ENCODE measurements at places on chromosomes 6 and 20.

GRCh38 chr6:150201772-150202329 lies 59.0 kb downstream of the PPP1R14C start:
- peak; percentile 53 for DNase-seq

DNA sequence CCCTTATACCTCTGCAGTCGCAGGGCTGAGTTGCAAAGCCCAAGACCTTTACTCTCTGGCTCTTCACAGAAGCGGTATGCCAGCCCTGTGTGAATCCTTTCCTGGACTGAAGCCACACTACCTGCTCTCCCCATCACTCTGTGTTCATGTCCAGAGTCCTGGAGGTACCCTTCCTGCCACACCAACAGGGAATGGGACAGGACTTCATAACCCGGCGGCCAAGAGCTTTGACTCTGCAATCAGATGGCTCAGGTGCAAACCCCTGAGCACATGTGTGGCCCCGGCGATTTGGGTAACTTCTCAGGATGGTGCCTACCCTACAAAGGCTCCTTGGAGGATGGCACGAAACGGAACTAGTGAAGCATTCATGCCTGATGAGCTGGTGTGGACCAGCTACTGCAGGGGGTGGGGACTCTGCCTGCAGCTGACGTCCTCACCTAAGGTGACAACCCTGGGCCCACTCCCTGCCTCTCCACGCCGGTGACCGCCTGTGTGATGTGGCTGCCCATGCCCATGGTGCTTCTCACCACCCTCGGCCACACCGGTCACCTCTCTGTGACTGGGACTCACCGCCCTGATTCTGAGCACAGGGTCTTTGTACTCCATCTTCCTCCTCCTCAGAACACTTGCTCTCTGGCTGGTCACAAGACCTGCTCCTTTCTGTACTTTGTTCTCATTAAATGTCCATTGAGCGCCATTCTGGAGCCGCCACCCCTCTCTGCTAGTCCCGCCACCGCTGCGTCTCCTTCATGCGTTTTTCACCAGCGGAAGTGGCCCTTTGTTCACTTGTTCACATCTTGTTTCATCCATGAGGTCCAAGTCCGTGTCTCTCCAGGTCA lies 116.7 kb downstream of the SULF2 start:
- no peak for DNase-seq

- no peak for DNase-seq
Measured at GRCh38 chr6:111417181-111417585, 65.8 kb downstream of the REV3L start.

DNA sequence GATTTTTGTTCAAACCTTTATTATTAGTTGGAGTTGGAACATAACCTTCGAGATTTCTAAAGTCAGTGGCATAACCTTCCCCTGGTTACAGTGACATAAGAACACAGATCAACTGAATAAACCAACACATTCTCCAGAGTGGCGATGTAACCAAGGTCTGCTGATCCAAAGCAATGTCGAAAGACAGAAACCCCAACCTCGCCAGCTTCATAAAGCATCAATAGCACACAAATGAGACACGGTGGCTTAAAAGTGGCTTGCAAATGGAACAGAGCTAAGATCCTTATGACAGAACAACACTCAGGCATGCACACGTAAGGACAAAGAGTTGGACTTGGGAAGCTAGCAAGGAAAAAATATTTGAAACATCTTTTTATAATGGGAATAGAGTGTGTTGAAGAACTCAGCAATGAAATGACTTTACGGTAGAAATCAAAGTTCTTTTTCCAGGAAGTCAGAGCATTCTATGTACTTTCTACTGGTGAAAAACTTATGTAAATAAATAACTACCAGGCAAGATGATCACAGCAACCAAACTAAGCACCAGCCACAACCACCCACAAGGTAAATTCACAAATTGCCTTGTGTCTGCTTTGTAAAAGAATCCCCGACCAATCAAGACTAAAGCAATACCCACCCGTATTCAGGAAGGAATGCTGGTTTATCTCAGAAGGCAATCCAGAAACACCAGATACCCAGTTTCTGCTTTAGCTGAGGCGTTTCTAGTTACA lies 61.0 kb upstream of the NHSL1 start:
- no peak for DNase-seq

DNA sequence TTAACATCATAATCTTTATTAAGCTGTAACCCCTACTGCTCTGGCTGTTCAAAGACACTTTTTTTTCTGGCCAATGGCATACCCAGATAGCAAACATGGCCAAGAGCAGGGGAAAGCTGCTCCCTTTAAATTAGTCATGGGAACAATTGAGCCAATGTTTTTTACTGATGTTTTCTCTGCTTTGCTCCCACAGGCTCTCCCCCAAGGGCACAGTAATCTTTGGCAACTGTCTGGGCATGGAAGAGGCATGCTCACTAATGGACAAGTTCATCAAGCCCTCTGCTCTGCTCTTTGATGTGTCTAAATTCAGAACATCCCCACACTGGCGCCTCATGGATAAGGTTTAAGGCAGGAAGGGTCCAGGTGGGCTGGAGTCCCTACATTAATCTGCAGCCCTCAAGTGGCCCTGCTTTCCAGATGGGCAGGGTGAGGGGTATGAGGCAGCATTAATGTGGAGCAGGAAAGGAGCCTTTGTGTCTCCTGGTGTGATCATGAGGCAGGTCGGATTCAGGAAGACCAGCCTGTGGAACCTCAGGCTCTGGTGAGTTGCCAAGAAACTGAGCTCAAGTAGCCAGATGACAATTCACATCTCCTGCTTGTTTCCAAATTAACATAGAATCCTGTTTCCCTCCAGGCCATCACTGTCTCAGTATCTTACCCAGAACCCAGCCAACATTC lies 227.0 kb upstream of the CST7 start:
- DNase-seq, result no peak

- no peak for DNase-seq
Measured at GRCh38 chr6:16955899-16956298, 146.0 kb upstream of the STMND1 start.

DNA sequence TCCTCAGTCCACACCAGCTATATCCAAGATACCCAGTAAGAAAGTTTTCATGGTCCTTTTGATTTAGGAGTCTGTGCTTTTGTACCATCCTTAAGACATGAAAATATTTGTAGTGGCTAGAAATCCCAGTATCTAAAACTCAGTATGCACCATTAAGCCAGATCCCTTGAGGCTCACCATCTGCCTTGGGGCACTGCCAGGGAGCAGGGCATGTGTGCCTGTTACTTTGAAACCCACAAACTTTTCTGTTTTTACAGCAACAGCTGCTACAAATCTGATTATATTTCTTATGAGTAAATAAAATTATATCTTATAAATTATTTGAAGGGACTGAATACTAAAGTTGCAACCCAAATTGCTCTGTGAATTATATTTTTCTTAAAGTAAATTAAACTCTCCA lies 290.5 kb upstream of the MANEA start:
- DNase-seq, result no peak

DNA sequence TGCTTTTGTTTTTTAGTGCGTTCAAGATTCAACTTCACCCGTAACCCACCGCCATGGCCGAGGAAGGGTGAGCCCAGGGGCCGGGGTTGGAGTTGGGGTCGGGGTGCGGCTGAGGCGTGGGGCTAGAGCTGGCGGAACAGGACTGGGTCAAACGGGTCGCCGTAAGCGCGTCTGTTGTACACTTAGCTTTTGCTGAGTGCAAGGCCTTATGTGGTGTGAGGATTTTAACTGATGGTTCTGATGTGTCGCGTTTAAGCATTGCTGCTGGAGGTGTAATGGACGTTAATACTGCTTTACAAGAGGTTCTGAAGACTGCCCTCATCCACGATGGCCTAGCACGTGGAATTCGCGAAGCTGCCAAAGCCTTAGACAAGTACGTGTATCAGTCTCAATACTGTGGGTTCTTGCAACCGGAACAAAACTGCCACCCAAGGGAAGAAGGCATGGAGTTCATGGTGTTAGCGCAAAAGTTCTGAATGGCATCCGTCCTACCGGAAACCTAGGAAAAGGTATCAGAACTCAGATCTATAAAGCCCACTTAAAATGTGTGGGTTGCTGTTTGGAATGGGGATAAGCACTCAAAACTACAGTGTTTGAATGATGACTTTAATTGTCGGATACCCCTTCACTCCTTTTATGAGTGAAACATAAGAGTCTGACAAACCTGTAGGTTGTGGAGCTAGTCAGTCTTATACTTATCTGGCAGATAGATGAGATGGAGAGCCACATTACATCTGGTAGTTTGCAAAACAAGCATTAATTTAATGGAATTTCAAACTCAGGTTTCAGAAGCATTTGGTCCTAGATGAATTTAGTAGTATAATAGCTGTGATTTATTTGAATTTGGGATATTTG lies 574 bp downstream of the RPS12 start:
- peak; percentile 8 for DNase-seq

GRCh38 chr6:146050168-146050567 lies 21.3 kb downstream of the GRM1 start:
- no peak for DNase-seq
